ENCODE measurements at places on chromosomes 6 and 20.

GRCh38 chr6:123570813-123571684 is 65.7 kb downstream of the TRDN start:
- DNase-seq: no peak

- DNase-seq: no peak
Observed at GRCh38 chr6:21431526-21431925, 162.0 kb upstream of the SOX4 start.

DNA sequence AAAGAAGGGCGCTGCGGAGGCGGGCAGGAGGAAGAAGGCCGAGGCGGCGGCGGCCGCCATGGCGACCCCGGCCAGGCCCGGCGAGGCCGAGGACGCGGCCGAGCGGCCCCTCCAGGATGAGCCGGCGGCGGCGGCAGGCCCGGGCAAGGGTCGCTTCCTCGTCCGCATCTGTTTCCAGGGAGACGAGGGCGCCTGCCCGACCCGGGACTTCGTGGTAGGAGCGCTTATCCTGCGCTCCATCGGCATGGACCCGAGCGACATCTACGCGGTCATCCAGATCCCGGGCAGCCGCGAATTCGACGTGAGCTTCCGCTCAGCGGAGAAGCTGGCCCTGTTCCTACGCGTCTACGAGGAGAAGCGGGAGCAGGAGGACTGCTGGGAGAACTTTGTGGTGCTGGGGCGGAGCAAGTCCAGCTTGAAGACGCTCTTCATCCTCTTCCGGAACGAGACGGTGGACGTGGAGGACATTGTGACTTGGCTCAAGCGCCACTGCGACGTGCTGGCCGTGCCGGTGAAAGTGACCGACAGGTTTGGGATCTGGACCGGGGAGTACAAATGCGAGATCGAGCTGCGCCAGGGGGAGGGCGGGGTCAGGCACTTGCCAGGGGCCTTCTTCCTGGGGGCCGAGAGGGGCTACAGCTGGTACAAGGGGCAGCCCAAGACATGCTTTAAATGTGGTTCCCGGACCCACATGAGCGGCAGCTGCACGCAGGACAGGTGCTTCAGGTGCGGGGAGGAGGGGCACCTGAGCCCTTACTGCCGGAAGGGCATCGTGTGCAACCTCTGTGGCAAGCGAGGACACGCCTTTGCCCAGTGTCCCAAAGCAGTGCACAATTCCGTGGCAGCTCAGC is 780 bp downstream of the ZCCHC3 start:
- DNase-seq: no peak

DNA sequence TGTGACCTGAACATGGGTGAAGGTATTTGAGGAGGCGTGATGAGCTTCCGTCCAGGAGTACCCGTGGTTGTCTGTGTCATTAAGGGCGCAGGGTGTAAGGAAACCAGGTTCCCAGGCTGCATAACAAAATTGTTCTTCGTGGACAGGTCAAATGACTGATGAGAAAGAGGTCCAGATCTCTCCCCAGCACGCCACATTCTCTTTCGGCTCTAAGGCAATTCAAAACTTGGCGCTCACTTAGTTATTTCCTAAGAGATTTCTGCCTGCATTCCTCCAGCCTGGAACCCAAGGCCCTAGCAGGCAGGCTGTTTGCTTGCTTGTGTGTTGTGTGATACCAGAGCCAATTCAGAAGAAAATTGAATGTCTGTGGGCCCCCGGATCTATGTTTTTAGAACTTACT is 139.9 kb downstream of the AGPAT4 start:
- DNase-seq: no peak

GRCh38 chr6:30894381-30894780 is 10.1 kb downstream of the DDR1 start:
- DNase-seq: no peak

GRCh38 chr20:49979030-49979832 is 3.5 kb upstream of the SNAI1 start:
- DNase-seq: peak; percentile 47

GRCh38 chr6:109867970-109868358 is 110.1 kb upstream of the GPR6 start:
- no peak for DNase-seq

DNA sequence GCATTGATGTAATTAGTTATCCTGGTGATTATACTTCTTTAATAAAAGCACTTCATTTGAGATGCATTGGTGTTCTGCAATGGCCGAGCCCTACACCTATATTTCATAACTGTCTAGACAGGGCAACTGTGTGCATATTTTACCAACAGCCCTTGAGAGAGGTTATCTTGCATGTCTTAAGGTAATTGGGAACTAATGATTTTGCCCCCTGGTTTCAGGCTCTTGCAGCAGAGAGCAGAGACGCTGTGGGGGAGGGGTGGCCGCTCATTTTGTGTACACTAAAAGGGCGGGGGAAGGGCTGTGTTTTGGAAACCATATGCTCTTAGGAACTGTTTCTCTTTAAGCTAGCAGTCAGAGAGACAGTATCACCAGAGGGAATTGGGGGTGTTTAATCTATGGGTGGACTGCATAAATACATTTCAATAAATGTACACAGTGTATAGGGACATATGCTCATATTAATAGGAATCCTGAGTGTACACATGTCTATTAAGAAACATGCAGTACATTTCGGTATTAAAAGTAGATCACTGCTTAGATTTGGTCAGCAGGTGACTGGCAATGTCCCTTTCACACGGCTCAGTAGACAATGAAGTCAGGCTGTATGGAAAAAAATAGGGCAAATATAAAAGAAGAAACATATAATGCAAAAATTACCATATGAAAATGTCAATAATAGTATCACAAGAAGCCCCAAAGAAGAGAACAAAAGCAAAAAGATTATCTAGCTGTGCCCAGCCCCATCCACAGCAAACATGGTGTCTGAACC is 402.9 kb upstream of the CITED2 start:
- DNase-seq: no peak

GRCh38 chr6:54087721-54088120 is 23.5 kb upstream of the MLIP start:
- DNase-seq: no peak

GRCh38 chr6:163705923-163706322 is 291.4 kb downstream of the QKI start:
- DNase-seq: no peak

DNA sequence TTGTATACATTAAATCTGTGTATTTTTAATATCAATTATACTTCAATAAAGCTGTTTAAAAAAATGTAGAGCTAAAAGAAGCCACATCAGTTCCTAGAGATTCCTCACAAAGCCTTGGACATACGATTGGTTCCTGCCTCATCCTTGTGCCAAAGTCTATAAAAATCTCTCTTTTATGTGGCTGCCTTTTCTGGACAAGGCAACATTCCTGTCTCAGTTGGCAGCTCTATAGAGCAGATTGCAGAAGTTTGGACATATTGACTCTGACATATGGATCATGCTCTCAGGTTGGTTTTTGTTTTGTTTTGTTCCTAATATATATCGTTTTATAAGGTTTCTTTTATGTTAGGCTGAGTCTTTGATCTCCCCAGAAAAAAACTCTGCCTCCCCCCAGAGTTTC is 148.9 kb downstream of the MAFB start:
- DNase-seq: no peak

GRCh38 chr20:12293900-12294299 is 376.2 kb downstream of the BTBD3 start:
- DNase-seq: no peak

GRCh38 chr6:99022039-99022609 is 74.4 kb upstream of the FBXL4 start:
- DNase-seq: no peak

GRCh38 chr20:24756292-24757025 is 192.6 kb upstream of the CST7 start:
- no peak for DNase-seq

DNA sequence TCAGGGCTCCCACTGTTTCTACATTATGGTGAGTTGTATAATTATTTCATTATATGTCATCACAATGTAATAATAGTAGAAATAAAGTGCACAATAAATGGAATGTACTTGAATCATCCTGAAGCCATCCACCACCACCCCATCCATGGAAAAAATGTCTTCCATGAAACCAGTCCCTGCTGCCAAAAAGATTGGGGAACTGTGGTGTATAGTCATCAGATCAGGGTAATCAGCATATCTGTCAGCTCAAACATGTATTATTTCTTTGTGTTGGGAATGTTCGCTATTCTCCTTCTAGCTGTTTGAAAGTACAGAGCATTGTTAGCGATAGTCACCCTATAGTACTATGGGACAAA is 33.8 kb upstream of the SLC22A23 start:
- no peak for DNase-seq

DNA sequence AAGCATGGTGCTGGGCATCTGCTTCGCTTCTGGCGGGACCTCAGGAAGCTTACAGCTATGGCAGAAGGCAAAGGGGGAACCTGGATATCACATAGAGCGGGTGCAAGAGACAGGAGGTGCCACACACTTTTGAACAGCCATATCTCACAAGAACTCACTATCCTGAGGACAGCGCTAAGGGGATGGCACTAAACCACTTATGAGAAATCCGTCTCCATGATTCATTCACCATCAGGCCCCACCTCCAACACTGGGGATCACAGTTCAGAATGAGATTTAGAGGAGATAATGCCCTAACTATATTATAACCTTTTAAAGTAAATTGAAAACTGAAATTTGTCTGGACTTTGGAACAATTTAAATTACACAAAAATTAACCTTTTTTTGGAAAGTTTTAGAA is 37.8 kb upstream of the SUMO4 start:
- DNase-seq: no peak

DNA sequence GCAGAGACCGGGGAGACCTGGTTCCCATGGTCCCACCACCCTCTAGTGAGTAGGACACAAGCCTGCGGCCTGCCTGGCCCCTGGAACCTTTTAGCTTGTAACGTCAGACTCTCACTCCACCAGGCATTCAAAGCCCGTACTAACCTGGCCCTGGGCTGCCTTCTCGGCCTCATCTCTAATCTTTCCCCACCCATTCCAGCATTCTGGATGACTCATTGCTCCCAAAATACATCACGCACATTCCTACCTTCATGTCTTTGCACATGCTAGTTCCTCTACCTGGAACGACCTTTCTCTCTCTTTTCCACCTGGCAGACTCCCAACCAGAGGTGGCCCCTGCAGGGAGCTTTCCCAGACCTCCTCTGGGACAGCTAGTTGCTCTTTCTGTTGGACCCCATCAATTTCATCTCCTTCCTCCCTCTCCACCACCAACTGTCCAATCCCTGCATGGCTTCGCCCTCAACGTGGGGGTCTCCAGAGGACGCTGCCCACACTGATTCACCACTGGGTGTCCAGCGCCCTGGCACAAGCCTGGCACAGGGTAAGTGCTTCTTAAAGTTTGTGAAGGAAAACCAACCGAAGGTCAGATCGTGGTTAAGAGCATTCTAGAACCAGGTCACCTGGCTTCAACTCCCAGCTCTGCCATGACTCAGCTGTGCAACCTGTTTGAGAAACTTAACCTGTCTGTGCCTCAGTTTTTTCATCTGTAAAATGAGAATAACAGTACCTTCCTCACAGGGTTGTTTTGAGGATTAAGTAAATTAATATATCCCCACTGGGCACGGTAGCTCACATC is 35.2 kb downstream of the JPH2 start:
- no peak for DNase-seq

Measured in stimulated activated CD8-positive, alpha-beta memory T cell treated with anti-CD3 and anti-CD28 coated beads, Interleukin-12 subunit alpha, Interleukin-12 subunit beta, amount 100 ng/mL, for 1 hour (primary cell).